ENCODE measurements at places on chromosomes 7 and 10.

DNA sequence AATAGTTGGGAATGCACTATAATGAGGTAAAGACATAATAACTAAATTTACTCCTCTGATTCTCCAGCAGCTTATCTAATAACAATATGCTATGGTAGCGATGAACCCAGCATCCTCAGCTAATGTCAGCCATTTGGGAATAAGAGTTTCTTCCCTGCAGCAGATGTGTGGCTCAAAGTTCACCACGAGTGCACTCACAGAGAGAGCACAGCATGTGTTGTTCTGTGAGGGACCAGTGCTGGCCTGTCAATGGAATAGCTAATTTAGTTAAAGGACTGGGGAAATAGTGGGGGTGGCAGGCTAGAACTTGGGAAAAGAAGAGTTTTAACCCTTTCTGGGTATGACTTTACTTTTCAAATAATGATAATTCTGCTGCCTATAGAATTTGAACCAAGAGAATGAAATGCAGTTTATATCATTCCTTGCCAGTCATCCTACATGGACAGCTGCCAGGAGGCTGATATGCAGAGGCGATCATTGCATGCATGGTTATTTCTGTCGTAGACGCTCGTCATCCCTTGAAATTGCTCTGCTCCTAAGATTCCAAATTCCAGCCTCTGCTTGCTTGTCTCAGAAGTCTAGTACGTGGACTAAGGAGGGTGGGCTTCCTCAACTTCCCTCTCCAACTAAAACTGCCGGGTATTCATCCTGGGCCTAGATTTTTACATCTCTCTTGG lies 355.6 kb downstream of the RNLS start:
- no peak for DNase-seq

- DNase-seq, result no peak
Observed at GRCh38 chr10:50397312-50398140, 146.2 kb upstream of the ASAH2 start.

GRCh38 chr7:113120647-113121046 lies 2.3 kb upstream of the SMIM30 start:
- no peak for DNase-seq

DNA sequence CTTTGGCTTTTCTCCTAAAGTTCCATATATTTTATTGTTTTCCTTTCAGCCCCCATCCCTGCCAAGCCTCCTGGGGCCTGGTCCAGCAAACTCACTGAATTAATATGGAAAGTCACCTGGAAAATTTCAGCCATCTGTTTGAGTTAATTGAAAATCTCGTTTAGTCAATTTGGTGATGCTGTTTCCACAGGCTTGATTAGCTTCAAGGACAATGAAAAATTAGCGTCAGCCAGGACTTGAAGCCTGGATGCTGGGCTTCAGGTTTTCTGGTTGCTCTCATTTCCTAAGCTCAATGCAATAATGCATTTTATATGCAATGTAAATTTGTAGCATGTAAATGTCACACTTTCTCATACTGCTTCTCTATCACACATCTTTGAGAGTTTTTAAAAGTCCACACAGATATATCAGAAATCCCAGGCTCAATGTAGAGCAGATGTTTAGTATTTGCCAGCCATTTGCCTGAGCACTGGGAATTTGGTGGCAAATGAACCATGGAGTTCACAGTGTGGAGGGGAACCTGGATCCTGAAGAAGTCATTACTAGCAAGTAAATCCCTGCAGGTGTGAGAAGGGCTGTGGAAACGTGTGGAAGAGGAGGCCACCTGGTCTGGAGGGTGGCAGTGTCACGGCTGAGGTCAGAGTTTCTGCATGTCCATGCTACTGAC lies 228.5 kb downstream of the PAXIP1 start:
- no peak for DNase-seq

- peak; percentile 90 for DNase-seq
Observed at GRCh38 chr7:152313831-152314604, 121.8 kb downstream of the KMT2C start.

GRCh38 chr7:37945336-37945735 lies 24.9 kb downstream of the EPDR1 start:
- DNase-seq, result no peak

- DNase-seq, result peak; percentile 69
Observed at GRCh38 chr10:59181668-59182067, 5.2 kb downstream of the PHYHIPL start.

GRCh38 chr7:131945957-131946544 lies 389.6 kb upstream of the PODXL start:
- no peak for DNase-seq

GRCh38 chr7:2757361-2757903 lies 69.4 kb downstream of the AMZ1 start:
- no peak for DNase-seq

All from COR-L47 (cell line).